ENCODE measurements at places on chromosomes 7 and 10.
A peak's percentile ranks its signal among the peaks of the same experiment; 100 is the strongest.

DNA sequence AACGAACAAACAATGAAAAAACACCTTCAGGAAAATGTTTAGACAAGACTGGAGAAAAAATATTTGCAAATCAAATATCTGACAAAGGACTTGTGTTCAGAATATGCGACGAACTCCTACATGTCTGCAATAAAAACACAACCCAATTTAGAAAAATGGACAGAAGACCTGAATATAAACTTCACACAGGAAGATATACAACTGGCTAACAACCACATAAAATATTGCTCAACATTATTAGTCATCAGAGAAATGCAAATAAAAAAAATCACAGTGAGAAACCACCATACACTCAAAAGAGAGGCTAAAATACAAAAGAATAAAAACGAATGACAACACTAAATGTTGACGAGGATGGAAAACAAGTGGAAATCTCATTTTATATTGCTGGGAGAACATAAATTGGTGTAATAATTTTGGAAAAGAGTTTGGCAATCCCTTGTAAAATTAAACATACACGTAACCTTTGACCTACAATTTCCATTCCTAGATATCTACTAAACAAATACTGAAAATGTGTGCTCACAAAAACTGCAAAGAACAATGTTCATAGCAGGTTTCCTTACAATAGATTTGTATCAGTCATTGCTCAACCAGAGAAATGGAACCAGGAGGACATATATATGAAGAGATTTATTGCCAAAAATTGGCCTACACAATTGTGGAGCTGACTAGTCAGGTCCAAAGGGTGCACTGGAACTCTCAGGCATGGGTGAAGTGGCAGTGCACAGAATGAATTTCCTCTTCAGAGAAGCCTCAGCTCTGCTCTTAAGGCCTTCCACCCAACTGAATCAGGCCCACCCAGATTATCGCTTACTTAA lies 82.9 kb upstream of the OGDHL start:
- DNase-seq: no peak

DNA sequence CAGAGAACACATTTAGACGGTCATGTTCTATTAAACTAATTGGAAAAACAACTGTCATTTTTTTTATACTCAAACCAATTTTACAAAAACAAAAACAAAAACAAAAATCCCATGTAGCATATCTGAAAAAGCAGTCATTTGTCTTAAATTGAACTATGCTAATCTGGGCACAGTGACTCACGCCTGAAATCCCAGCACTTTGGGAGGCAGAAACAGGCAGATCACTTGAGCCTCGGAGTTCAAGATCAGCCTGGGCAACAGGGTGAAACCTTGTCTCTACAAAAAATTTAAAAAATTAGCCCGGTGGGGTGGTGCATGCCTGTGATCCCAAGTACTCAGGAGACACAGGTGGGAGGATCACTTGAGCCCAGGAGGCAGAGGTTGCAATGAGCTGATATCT lies 253.4 kb downstream of the DOCK4 start:
- DNase-seq: no peak

DNA sequence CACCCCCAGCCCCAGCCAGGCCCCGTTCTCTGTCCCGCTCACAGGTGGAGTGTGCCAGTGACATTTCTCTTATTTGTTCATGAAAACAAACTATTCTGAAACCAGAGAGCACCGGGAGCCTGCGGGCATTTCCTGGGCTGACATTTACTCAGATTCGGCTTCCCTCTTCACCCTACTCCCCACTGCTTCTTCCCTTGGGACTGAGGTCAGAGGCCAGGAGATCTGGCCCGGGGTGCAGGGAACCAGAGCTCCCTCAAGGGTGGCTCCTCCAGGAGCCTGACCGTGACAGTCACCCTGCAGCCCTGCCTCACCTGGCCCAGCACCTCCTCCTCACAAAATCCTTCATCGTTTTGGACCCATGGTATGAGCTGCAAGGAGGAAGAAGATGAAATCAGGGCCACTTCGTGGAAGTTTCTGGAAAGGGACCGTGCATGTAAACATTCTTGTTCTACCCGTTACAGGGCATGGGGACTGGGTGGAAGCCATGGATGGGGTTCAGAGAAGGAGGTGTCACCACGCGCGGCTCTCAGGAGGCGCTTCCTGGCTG lies 12.2 kb downstream of the BHLHA15 start:
- DNase-seq: no peak

DNA sequence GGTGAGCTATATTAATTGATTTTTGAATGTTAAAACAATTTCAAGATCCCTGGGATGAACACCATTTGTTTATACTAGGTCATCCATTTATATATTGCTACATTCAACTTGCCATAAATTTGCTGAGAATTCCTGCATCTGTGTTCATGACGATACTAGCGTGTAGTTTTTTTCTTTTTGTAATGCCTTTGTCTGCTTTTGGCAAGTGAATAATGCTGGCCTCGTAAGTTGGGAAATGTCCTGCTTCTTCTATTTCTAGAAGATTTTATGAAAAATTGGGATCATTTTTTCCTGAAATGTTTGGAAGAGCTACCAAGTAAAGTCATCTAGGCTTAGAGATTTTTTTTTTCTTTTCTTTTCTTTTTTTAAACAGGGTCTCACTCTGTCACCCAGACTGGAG lies 12.9 kb upstream of the MEST start:
- DNase-seq: no peak

DNA sequence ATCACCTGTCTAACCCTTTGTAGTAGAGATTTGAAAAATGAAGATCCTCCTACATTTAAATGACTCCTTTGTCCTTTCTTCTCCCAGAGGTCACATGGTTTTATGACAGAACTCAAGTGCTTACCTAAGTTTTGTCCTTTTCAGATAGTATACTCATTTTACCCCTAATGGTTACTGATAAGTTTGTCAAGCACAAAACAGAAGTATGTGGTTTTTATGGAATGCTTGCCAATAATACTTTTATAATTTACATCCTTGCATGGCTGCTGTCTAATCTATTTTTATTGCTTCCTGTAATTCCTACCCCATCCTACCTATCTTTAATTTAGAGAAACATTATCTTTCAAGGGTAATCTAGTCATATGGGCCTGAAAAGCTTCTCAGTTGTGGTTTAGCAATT lies 37.5 kb downstream of the HELLS start:
- DNase-seq: no peak

- no peak for DNase-seq
Measured at GRCh38 chr7:3214090-3214413, 87.0 kb upstream of the SDK1 start.

DNA sequence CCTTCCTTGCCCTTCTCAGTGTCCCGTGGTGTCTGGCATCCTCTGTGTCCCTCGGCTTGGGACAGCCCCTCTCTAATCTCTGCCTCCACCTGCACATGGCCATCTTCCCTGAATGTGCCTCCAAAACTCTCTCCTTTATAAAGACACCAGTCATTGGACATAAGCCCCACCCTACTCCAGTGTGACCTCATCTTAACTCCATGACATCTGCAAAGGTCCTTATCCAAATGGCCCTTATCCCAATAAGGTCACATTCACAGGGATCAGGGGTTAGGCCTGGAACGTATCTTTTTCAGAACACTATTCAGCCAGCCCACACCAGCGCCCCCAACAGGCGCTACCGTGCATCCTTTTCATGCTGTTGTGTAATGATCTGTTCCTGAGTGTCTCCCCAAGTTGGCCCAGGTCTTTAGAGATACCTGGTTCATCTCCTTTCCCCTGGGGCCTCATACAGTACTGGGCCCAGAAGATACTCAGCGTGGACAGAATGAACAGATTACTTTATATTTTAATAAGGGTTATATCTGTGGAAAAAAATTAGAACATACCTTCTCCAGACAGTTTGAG lies 132.6 kb upstream of the ADAM12 start:
- no peak for DNase-seq

GRCh38 chr10:44282626-44283300 lies 102.1 kb downstream of the CXCL12 start:
- DNase-seq: no peak

- DNase-seq: no peak
Measured at GRCh38 chr10:123427165-123427786, 238.9 kb upstream of the GPR26 start.

- no peak for DNase-seq
Measured at GRCh38 chr7:37336259-37336658, 112.4 kb downstream of the ELMO1 start.

DNA sequence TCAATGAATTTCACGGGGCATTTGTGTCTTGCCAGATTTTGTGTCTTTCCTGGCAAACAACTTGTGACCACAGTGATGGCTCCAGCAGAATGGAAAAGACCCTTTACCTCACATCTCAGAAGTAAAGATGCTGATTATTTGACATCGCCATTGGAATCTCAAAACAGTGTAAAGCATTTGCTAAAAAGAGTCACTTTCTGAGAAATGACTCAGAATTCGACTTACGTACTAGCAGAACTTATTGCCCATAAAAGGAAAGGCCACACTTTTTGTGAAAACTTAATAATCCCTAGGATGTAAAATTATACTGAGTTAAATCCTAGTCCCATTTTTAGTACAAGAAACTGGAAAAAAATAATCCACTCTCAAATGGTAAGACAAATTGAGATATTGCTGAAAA lies 35.9 kb upstream of the PRKCQ start:
- DNase-seq: no peak

DNA sequence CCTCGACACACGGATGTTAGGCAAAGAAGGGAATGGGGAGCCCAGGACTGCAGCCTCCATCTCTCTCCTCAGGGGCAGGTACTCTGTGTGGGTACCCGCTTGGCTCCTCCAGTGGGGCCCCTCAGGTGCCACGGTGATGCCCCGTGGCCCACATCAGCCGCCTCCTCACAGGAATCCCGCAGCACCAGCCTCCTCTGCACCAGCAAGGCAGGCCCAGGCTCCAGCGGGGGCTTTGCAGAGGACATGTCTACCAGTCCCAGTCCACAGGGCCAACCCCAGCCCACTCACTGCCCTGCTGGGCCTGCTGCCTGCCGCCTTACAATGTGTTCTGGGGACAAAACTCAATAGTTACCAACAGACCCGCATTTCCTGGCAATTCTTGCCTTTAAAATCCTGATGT lies 61.6 kb upstream of the ADGRA1 start:
- no peak for DNase-seq

DNA sequence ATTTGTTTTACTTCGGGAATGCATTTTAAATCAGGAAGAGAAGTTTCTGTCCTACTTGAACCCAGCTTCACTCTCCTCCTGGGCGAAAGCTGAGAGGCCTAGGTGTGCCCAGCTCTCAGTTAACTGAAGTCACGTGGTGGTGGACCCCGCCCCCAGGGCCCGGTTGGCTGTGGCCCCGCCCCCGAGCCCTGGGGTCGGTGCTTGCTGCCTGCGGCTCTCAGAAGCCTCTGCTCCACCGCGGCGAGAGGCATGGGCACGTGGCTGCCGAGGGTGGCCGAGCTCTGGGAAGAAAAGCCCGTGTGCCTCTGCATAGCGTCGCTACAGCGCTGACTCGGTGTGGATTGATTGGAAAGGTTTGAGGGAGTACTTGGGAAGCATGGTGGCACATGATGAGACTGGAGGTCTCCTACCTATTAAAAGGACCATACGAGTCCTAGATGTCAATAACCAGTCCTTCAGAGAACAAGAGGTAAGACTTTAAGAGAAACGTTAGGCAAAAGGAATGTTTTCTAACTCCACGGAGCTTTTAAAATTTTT lies 34.1 kb downstream of the NET1 start:
- DNase-seq: peak; percentile 79

DNA sequence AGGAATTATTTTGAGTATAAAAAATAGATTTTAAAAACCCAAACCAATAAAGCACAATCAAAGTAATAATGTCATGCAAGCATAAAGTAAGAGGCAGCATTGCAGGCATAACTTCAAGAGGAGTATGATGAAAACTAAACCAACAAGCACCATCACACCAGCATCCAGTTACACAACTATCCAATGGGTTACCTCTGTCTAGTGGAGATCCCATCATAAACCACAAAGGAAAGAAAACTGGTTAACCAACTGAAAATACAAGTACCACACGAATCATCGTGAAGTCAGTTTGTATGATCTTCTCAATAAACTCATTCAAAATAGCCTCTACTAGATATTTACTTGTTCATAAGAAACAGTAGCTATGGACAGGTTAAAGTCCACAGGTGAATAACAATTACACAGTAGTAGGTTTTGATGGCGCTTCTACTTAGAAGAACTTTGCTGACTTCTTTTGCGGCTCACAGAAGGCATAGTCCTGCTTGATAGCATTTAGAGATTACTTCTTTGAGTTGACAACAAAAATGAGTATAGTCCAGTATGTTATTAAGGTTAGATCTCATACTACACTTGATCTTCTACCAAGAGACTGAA lies 116.6 kb downstream of the MICU1 start:
- no peak for DNase-seq

DNA sequence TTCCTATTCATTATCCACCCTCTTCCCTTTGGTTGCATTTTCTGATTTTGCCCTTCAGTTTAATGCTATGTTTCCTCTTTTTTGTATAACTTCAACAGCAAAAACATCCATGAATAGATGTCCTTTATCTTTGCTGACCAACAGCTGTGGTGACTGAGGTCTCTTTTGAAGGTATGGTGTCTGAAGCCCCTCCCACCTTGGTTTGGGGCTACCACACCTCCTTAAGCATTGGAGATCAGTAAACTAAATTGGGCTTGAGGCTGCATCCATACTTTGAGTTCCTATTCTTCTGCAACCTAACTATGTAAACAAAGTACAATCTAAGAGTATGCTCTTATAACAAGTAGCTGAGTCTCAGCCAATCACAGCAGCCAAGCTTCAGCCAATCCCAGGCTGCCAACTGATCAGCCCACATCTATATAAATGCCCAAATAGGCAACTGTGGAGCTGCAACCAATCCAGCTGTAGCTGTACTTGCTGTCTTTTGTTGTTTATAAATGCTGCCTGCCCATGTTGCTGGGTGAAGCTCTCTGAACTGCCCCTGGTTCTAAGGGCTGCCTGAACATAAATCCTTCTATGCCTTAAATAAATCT lies 69.4 kb upstream of the PDLIM1 start:
- DNase-seq: peak; percentile 29

GRCh38 chr10:114208351-114208750 lies 29.2 kb downstream of the TDRD1 start:
- no peak for DNase-seq

DNA sequence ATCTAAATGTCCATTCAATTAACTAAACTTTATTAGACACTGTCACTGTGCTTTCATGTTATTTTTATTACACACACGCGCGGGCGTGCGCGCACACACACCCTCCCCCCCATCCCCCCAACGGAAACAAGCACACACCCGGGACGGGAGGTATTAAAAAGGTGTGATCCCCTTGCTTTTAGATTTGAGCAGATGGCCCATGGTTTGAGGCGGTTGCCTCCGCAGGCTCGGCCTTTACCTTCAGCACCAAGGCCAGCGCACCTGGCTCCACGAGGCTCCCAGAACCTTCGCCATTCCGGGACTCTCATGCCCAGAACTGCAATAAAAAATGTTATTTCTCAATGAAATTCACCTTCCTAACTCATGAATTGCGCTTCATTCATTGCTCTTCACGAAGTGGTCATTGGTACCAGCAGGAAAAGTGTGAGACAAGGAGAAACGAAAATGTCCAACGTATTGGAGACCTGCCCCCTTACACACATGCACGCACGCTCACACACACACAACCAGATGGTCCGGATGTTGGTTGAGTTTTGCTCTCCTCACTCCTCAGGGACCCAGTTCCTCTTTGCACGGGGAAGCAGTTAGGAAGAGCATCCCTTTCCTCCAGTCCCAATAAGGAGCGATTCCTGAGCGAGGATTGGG lies 20.8 kb upstream of the PTF1A start:
- DNase-seq: no peak
